ENCODE measurements at places on chromosomes 6 and 20.

GRCh38 chr6:115969207-115969929 lies 91.3 kb downstream of the FRK start:
- DNase-seq: no peak

DNA sequence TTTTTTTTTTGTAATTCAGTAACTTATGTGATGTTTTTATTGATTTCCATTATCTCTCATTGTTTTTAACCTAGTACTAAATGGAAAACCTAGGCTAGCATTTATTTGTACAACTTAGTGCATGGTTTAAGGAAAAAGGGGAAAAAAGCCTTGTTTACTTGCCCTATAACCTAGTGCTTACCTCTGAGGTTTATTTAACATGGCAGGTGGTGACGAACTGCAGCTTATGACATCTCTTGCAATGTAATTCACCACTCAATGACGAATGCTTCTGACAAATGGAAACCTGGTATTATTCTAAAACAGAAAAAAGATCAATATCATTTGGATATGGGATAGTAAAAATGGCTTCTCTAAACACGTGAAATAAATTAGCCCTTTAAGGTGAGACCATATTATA lies 618.6 kb upstream of the FLRT3 start:
- DNase-seq: no peak

GRCh38 chr6:81820980-81821379 lies 68.5 kb upstream of the TENT5A start:
- DNase-seq: no peak

- DNase-seq: no peak
These were observed 49.2 kb upstream of the IL17A start for GRCh38 chr6:52136934-52137467.

DNA sequence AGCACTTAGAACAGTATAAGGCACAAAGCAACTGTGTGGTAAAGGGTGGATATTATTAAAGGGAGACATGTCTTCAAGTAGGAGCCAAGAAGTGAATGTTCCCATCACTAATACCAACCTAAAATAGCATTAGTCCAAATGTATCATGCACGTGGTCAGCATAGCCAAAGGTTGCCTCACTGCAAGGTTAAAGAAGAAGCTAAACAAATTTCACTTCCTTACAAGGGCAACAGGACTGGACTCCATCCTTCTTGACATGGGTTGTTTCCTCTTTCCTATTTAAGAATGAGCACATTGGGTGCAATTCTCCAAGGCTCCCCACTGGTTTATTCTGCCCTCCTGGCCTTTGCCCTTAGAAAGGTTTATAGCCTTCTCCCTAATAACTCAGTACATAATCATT lies 186.7 kb downstream of the PHACTR1 start:
- DNase-seq: no peak

- DNase-seq: no peak
These were observed 41.0 kb downstream of the SOX4 start for GRCh38 chr6:21634582-21634981.
